SK-MEL-5 (cell line): ENCODE measurements at places on chromosomes 13 and 19. TPM values are rescaled to one million over a fixed set of nuclear protein-coding genes. Genes with fewer than 3 reads are reported as not detected.
A peak's percentile ranks its signal among the peaks of the same experiment; 100 is the strongest.

DNA sequence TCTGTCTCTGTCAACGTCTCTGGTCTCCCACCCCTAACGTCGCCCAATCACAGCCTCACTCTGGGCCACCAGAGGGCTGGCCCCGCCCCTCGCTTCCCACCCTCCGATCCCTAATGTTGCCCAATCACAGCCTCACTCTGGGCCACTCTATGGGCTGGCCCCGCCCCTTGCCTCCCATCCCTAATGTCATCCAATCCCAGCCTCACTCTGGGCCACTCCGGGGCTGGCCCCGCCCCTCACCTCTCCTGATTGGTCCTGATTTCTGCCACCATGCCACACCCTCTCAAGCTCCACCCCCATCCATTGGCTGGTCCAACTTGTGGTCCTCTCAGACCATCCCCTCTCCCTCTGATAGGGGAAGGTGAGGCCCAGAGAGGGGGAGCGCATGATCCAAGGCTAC lies 24.9 kb downstream of the CELF5 start:
- peak; percentile 75 for DNase-seq

SHD gene
- 0.42 TPM in 1 of 2 replicates, not detected in the other for total RNA-seq

DNA sequence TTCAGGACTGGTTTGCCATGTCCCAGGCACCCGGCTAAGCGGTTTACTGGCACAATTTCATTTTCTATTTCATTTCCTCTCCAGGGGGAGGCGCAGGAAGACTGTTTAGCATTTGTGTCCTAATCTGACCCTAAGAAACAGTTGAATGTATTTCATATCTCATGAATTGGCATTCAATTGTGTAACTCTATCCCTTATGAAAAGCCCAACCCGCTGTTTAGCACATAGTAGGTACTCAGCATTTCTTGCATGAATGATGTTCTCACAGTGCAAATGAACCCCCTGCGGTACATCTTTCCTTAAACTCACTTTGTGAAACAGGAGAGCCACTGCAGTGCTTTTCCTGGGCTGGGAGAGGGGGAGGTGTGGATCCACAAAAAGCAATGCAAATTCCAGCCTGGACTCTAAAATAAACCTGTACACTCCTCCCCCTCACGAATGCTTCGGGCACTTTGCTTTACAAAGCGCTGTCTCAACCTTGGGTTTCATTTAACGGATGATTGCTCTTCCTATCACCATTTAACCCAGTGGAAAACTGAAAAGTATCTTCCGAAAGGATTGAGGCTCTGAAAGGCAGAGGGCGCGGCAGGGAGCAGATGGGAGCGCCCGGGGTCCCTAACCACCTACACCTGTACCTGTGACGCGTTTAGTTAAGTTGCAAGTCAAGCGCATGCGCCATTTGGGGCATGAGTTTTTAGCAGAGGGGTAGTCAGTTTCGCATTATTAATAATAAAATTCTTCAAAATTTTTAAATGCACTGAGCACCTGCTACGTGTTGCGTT lies 1.2 kb upstream of the EEF2 start:
- DNase-seq, result peak; percentile 79

GRCh38 chr13:104949840-104950740 lies 1585.4 kb downstream of the EFNB2 start:
- no peak for DNase-seq

NAPSA gene
- total RNA-seq, result 0.13 and 0.48 TPM in 2 replicates

KIRREL2 gene
- total RNA-seq, result 1.7 and 2.4 TPM in 2 replicates
